A549 treated with dexamethasone at 1 μM for 4 hours (cell line): ENCODE measurements at places on chromosomes 11 and 22. TPM values are rescaled to one million over a fixed set of nuclear protein-coding genes. Genes with fewer than 3 reads are reported as not detected.

The MIOX gene
- 0.07 TPM in 1 of 5 replicates, not detected in the others for total RNA-seq

The KDM4E gene
- total RNA-seq = not detected in 5 replicates

The NEFH gene
- total RNA-seq = 0.07 to 0.17 TPM (median 0.12 TPM) in 5 replicates

The LGR4 gene
- total RNA-seq = 31.5 to 55.3 TPM (median 43.9 TPM) in 5 replicates

The RAB3IL1 gene
- total RNA-seq = 17.7 to 26.3 TPM (median 21.6 TPM) in 5 replicates

The GATD1 gene
- total RNA-seq = 30.9 to 49.4 TPM (median 44.9 TPM) in 5 replicates

The FAM76B gene
- 7.1 to 10.9 TPM (median 8.5 TPM) in 5 replicates for total RNA-seq

The TTC28 gene
- total RNA-seq = 1.6 to 3.3 TPM (median 3.0 TPM) in 5 replicates

The NUDT22 gene
- 27.2 to 38.2 TPM (median 36.9 TPM) in 5 replicates for total RNA-seq

The LRRC74B gene
- 0.08 TPM in 1 of 5 replicates, not detected in the others for total RNA-seq

The SOX10 gene
- total RNA-seq = 0.04 TPM in 1 of 5 replicates, not detected in the others

The UBQLNL gene
- total RNA-seq = 0.05 TPM in 1 of 5 replicates, not detected in the others

The OR52I2 gene
- not detected in 5 replicates for total RNA-seq

The RPS6KB2 gene
- 37.3 to 50.0 TPM (median 48.8 TPM) in 5 replicates for total RNA-seq

The SLC22A6 gene
- total RNA-seq = not detected in 5 replicates

The OR2AT4 gene
- total RNA-seq = not detected in 5 replicates

The DMC1 gene
- 3.1 to 5.8 TPM (median 3.4 TPM) in 5 replicates for total RNA-seq

The INSC gene
- total RNA-seq = 0.06 to 0.15 TPM (median 0.11 TPM) in 5 replicates

The NLRP6 gene
- total RNA-seq = not detected in 5 replicates

The MMP27 gene
- not detected in 5 replicates for total RNA-seq

The SLC22A9 gene
- total RNA-seq = not detected in 5 replicates

The PAX6 gene
- 0.54 to 1.3 TPM (median 0.82 TPM) in 5 replicates for total RNA-seq

The CTSC gene
- 59.6 to 74.7 TPM (median 64.8 TPM) in 5 replicates for total RNA-seq

The KCTD14 gene
- 1.6 to 1.9 TPM (median 1.6 TPM) in 5 replicates for total RNA-seq

The HBB gene
- total RNA-seq = not detected in 5 replicates

The TEAD1 gene
- total RNA-seq = 48.7 to 109 TPM (median 92.6 TPM) in 5 replicates

The HOATZ gene
- total RNA-seq = not detected in 5 replicates

The RELA gene
- total RNA-seq = 58.7 to 77.6 TPM (median 77.2 TPM) in 5 replicates

The LRRC75B gene
- 5.2 to 8.2 TPM (median 7.0 TPM) in 5 replicates for total RNA-seq

The FADS1 gene
- 179 to 276 TPM (median 220 TPM) in 5 replicates for total RNA-seq
